ENCODE measurements at places on chromosomes 11 and 22.

DNA sequence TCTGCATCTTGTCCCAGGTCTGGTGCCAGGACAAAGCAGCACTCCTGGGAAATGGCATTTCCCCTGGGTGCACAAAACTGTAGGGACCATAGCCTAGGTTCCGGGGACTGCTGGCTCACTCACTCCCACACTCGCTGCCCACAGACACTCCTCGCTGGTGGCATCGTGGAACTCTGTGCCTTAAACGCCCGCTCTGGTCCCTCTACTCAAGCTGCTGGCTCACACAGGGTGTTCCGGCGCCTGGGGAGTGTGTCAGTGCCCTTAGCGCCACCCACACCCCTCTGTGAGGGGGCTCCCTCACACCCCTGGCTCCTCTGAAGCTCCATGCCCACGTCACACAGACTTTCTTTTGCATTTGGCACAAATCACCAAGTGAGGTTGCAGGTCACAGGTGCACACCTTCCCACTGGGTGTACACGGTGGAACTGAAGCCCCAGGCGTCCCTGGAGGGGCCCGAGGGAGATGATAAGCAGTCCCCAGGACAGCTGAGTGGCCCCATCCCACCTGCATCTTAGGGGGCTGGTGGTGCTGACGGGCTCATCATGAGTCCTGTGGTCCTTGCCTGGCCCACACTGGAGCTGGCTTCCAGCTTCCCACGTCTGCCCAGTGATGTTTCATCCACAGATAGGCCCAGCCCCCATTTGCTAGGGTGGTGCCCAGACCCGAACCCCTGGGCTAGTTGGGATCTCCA is 23.2 kb upstream of the DGCR8 start:
- no peak for DNase-seq

DNA sequence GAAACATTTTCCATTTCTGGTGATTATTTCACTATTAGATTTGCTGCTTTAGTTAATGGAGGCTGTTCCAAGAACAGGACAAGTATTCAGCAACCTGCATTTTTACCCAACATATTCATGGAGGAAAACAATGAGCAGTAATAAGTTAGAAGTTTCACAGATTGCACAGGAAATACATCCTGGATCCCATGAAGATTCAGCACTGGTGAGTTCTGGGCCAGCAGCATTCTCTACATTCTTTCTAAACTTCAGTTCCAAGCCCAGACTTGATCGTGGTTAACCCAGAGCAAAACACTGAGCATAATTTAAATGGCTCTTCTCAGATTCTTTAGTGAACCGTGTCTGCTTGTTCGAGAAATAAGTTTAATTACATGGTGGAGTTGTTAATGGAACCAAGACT is 3.8 kb downstream of the FJX1 start:
- no peak for DNase-seq

DNA sequence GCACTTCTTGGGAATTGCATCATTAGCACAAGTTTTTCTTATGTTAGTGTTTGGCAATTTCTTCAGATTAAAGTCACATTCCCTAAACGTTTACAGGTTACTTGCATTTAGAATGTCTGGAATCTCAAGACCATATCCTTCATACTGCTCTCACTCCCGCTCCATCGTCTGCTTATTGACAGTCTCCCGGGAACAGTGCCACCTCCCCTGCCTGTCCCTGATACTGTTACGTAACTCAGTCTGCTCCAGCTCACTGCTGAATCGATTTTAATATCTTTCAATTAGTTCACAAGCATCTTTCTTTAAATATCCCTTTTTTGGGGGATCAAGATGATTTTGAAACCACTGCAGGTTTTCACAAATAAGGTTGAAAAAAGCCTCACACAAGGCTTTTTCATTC is 48.2 kb downstream of the GLYATL2 start:
- no peak for DNase-seq

DNA sequence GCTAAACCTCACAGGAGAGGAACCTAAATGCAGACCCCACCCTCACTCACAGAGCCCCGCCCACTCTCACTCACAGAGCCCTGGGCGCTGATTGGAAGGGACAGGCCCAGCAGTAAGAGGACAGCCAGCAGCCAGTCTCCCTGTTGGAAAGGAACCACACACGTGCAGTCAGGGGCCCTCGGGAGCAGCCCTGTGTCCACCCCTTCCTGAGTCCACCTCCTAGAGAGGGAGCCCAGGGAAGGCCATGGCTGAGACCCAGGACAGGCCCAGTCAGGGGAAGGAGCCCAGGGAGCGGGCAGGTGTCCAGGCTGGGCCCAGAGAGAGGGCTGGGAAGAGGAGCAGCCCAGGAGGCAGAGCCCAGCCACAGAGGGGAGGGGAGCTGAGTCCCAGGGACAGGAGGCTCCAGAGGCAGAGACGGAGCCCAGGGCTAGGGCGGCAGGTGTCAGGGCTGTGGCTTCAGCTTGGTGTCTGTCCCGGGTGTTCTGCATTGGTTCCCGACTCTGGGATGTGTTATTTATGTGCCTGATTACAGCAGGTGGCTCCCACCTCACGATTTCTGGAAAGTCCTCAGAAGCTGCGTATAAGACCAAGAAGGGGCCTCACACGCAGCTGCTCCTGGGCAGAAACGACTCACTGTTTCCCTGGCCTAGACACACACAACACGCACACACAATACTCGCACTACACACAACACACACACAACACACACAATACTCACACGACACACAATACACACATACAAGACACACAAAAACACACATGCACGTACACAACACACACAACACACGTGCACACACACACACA is 9.0 kb upstream of the APOBEC3H start:
- DNase-seq = no peak

All from stromal cell of bone marrow (primary cell).